ENCODE measurements at places on chromosomes 6 and 20. TPM values are rescaled to one million over a fixed set of nuclear protein-coding genes. Genes with fewer than 3 reads are reported as not detected.

- no peaks in the 10 kb centered on the region for H3K4me1 ChIP-seq
- H3K27me3 ChIP-seq: no peaks in the 10 kb centered on the region
- H3K4me3 ChIP-seq: no peak overlapping the region
- H3K27ac ChIP-seq: no peak overlapping the region
- no peak for DNase-seq
Observed at GRCh38 chr6:46137387-46137786, 7.6 kb downstream of the ENPP4 start.

DNA sequence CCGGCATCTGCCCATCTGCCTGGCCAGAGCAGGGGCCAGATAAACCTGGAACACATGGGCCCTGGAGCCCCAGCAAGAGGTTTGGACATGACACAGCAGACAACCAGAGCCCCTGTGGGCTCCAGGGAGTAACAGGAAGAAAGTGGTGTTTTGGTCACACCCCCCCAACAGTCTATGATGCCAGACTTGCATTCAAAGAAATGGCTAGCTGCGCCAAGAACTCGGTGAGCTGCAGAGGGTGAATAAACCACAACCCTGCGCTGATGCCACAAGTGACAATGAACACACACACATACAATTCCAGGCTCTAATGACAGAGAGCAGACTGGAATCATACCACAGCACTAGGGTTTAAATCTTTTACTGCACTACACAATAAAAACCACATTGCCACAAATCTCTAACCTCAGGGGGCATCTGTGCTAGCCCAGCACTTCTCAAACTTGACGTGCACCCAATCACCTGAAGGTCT is 34.0 kb downstream of the TRERF1 start:
- H3K4me1 ChIP-seq: peaks cover 3% of the 10 kb centered on the region
- no peak overlapping the region for H3K27ac ChIP-seq
- H3K36me3 ChIP-seq: no peaks in the 10 kb centered on the region

DNA sequence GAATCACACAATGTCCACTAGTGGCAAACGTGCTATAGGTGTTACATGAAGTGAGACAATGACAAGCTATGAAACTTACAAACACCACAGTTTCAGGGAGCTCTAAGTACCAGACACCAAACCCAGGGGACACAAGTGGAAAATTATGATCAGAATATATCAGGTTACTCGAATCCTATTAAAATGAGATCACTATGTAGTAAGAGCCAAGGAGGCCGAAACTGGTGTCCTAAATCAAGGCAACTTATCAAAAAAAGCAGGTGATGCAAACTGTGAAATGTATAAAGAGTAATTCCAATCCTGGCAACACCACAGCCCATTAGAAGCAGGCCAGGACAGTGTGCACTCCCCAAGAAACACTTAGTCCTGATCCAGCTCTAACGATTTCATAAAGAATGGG is 100.3 kb downstream of the ARHGAP18 start:
- no peak for DNase-seq
- H3K36me3 ChIP-seq: no peaks in the 10 kb centered on the region
- peaks cover 48% of the 10 kb centered on the region for H3K4me1 ChIP-seq
- H3K27ac ChIP-seq: peak overlapping the region; percentile 89
- H3K4me3 ChIP-seq: peak overlapping the region; percentile 78
- peaks cover 17% of the 10 kb centered on the region for H3K27me3 ChIP-seq

DNA sequence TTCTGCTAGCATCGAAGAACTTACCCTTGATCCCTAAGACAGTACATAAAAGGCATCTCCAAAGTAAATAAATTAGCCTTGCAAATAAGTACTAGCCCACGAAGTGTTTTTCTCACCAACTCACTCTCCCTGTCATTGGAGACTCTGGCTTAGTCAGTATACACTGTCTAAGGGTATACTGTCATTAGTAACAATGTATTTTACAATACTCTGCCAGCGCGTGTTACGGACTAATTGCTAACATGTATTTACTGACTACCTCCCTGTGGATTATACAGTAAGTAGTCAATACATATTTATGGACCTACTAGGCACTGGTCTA is 72.1 kb downstream of the NFATC2 start:
- DNase-seq: no peak
- H3K27me3 ChIP-seq: peaks cover 2% of the 10 kb centered on the region
- H3K4me1 ChIP-seq: no peaks in the 10 kb centered on the region
- H3K36me3 ChIP-seq: no peaks in the 10 kb centered on the region
- no peak overlapping the region for H3K27ac ChIP-seq

GRCh38 chr6:33885132-33886057 is 81.6 kb upstream of the MLN start:
- no peaks in the 10 kb centered on the region for H3K36me3 ChIP-seq
- no peak overlapping the region for H3K4me3 ChIP-seq
- no peak overlapping the region for H3K27ac ChIP-seq
- peaks cover 13% of the 10 kb centered on the region for H3K4me1 ChIP-seq
- DNase-seq: no peak

- no peak for DNase-seq
- no peak overlapping the region for H3K4me3 ChIP-seq
- H3K27ac ChIP-seq: no peak overlapping the region
- H3K36me3 ChIP-seq: peaks cover 8% of the 10 kb centered on the region
Observed at GRCh38 chr6:88238901-88239300, 72.8 kb upstream of the CNR1 start.

Gene HDGFL1
- not detected for total RNA-seq

DNA sequence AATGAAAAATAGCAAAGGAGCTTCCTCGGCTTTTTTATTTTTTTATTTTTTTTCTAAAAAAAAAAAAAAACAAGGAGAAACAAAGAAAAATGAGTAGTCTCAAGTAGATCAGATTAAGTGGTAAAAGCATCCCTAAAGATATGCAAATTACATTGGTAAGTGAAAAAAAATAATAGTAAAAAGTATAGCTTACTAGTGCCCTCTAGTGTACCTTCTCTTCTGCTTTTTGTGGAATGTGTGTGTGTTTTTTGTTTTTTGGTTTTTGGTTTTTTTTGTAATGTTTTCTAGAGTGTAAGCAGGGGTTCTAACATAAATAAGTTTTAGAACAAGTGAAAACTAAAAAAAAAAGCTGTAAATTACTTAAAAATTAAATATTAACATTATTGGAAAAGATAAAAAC is 1062.0 kb downstream of the HACE1 start:
- peaks cover 2% of the 10 kb centered on the region for H3K27me3 ChIP-seq
- no peak for DNase-seq
- peaks cover 10% of the 10 kb centered on the region for H3K4me1 ChIP-seq
- peak overlapping the region; percentile 65 for H3K27ac ChIP-seq
- no peaks in the 10 kb centered on the region for H3K36me3 ChIP-seq
- no peak overlapping the region for H3K4me3 ChIP-seq

DNA sequence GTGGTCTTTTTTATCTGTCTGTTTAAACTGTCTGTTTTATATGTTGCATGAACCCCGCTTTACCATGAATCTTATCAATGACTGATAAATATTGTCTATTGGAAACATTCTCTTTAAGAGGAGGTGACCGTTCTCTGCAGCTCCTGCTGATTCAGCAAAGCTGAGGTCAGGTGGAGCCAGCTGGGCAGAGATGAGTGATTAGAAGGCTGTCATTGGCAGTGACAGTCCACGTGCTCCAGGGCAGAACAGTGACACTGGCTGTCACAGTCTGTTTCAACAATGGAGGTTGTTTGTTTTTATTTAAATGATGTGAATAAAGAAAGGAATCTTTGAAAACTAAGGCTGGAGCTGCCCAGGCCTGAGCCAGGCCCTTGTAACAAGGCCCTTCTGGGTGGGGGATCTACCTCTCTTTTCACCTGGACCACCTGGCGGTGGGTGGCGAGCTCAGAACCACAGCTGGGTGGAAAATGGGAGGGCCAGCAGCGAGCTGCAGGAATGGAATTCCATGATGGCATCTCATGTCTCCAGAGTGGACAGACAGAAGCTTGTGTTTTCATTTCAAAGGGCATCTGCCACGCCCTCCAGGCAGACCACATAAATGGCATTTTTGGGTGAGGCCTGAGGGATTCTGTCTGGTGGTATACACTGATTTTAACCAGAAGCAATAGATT is 12.6 kb downstream of the SYNJ2 start:
- no peak for DNase-seq
- H3K27ac ChIP-seq: peak overlapping the region; percentile 89
- H3K36me3 ChIP-seq: no peaks in the 10 kb centered on the region
- peaks cover 12% of the 10 kb centered on the region for H3K27me3 ChIP-seq
- H3K4me1 ChIP-seq: peaks cover 45% of the 10 kb centered on the region

DNA sequence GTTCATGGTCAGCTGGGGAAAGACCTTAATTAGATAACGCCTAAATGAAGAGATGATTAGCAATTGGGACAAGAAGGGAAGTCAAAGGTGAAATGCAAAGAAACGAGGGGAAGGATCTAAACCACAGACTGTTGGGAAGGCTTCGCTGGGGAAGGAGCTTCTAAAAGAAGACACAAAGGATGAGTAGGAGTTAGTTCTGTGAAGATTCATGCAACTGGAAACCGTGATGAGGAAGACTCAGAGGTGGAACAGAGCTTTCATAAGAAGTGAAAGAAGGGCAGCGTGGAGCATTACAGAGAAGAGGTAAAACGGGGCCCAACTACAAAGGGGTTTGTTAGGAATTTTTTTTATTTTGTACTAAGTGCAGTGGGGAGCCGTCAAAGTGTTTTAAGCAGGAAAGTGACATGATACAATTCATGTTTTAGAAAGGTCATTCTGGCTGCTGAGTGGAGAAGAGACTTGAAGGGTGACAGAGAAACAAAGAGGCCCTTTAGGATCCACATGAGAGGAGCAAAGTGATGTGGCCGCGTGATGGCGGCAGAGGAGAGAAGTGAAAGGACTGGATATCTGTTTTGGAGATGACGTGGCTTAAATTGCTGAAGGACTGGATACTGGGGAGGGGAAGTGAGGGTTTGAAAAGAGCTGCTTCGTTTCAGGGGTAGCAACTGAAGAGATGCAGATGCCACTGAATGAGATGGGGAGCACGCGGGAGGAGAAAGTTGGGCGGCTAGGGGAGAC is 33.6 kb downstream of the TTI1 start:
- no peak for DNase-seq
- peaks cover 8% of the 10 kb centered on the region for H3K36me3 ChIP-seq
- H3K27ac ChIP-seq: no peak overlapping the region
- peaks cover 15% of the 10 kb centered on the region for H3K4me1 ChIP-seq

- no peak for DNase-seq
- H3K4me3 ChIP-seq: no peak overlapping the region
- no peaks in the 10 kb centered on the region for H3K36me3 ChIP-seq
- H3K27ac ChIP-seq: no peak overlapping the region
- no peaks in the 10 kb centered on the region for H3K27me3 ChIP-seq
Observed at GRCh38 chr6:113432521-113433334, 424.4 kb upstream of the MARCKS start.

GRCh38 chr6:24759718-24760117 is 15.0 kb upstream of the GMNN start:
- no peak for DNase-seq
- H3K27ac ChIP-seq: no peak overlapping the region

DNA sequence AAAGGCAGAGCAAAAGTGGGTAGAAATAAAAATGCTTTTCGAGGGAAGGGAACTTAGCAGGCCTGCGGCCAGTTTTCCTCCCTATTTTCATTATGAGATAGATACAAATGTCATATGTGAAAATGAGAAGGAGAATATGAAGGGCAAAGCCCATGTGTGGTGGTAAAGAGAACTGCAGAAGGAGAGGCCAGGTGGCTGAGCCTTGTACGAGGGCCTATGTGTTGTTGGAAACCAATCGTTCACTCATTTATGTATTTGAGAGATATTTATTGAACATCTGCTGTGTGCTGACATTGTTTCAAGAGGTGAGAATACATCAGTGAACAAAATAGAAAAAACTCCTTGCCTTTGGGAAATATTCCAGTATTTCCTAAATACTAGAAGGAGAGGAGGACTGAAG is 147.7 kb downstream of the SH3BGRL2 start:
- DNase-seq: no peak
- peaks cover 22% of the 10 kb centered on the region for H3K4me1 ChIP-seq
- no peaks in the 10 kb centered on the region for H3K27me3 ChIP-seq
- H3K4me3 ChIP-seq: no peak overlapping the region
- no peak overlapping the region for H3K27ac ChIP-seq
- no peaks in the 10 kb centered on the region for H3K36me3 ChIP-seq

DNA sequence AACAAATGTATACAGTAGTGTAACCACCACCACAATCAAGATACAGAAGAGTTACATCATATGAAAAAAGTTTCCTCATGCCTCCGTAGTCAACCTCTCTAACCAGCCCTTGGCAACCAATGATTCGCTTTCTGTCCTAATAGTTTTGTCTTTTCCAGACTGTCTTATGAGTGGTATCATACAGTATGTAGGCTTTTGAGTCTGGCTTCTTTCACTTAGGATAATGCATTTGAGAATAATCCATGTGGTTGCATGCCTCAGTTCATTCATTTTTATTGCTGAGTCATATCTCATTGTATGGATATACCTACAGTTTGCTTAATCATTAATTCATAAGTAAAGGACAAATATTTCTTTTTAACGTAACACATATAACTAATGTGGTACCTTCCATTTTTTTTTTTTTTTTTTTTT is 86.4 kb upstream of the RIPOR2 start:
- peaks cover 4% of the 10 kb centered on the region for H3K4me1 ChIP-seq
- no peak overlapping the region for H3K27ac ChIP-seq
- no peaks in the 10 kb centered on the region for H3K36me3 ChIP-seq
- no peaks in the 10 kb centered on the region for H3K27me3 ChIP-seq

DNA sequence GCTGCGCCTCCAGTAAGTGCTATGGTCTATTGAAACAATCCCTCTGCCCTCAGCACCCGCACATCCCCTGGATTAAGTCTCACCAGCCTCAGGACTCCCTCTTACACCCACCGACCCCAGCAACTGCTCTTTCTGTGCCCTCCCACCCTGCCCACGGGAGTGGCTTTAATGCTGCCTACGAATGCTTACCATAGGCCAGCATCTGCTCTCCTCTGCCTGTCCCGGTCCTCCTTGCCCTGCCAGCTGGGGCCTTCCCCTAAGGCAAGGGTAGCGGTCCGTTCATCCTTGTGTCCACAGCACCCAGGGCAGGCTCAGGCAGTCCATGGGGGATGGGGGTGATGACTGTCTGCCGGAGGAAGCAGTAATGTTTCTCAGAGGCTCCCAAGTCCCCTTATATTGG is 4.1 kb downstream of the EBF4 start:
- peaks cover 10% of the 10 kb centered on the region for H3K36me3 ChIP-seq
- peak overlapping the region; percentile 62 for H3K27ac ChIP-seq
- H3K4me3 ChIP-seq: peak overlapping the region; percentile 65
- DNase-seq: no peak

Gene SLC23A2
- 20.4 TPM for total RNA-seq

DNA sequence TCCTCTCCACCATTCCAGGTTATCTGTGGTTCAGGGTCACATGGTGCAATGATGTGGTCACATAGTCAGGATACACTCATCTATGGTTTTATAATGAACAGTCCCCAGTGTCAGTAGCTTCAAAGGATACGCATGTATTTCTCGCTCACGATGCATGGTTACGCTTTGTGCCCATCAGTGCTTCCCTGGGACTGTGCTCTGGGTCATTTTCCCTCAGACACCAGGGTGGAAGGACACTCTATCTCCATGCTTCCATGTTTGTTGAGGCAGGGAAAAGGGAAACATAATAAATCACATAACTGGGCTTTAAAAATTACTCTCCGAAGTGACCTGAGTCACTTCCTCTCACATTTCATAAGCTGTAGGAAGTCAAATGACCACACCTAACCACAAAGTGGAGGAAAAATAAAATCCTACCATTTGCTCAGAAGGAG is 394.8 kb upstream of the NOX3 start:
- H3K4me1 ChIP-seq: no peaks in the 10 kb centered on the region
- DNase-seq: no peak
- H3K27ac ChIP-seq: no peak overlapping the region
- H3K4me3 ChIP-seq: no peak overlapping the region
